Neuronal stem cell (in vitro differentiated cells): ENCODE measurements at places on chromosomes 3 and 15.

DNA sequence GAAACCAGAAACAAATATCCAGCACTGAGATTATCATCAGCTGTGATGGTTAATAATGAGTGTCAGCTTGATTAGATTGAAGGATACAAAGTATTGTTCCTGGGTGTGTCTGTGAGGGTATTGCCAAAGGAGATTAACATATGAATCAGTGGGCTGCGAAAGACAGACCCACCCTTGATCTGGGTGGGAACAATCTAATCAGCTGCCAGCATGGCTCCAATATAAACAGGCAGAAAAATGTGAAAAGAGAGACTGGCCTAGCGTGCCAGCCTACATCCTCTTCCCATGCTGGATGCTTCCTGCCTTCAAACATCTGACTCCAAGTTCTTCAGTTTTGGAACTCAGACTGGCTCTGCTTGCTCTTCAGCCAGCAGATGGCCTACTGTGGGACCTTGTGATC lies 869.5 kb downstream of the SI start:
- H3K4me1 ChIP-seq = peaks cover 3% of the 10 kb centered on the region
- no peaks in the 10 kb centered on the region for H3K36me3 ChIP-seq
- H3K27me3 ChIP-seq = no peaks in the 10 kb centered on the region
- H3K27ac ChIP-seq = no peak overlapping the region
- DNase-seq = no peak

DNA sequence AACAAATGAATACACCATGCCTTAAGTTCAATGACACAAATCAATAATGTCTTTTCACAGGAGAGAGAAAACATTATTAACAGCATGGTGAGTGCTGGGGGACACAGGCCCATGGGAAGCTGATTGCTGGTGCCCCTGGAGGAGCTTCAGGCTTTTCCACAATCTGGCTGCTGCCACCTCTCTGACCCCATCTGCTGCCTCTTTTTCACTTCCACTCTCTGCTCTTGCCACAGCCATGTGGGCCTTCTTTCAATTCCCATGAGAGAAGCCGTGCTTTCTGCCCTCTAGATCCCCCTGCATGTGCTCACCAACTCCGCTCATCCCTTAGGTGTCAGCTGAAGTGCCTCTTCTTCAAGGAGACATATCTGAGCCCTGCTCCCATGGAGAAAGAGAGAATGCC lies 21.0 kb upstream of the CTXND1 start:
- no peak for DNase-seq
- H3K4me1 ChIP-seq = no peaks in the 10 kb centered on the region
- H3K36me3 ChIP-seq = no peaks in the 10 kb centered on the region
- H3K27ac ChIP-seq = no peak overlapping the region

- no peaks in the 10 kb centered on the region for H3K27me3 ChIP-seq
- DNase-seq = no peak
- H3K4me3 ChIP-seq = no peak overlapping the region
- no peaks in the 10 kb centered on the region for H3K36me3 ChIP-seq
- peaks cover 4% of the 10 kb centered on the region for H3K4me1 ChIP-seq
- no peak overlapping the region for H3K27ac ChIP-seq
These were observed 24.2 kb downstream of the NMNAT3 start for GRCh38 chr3:139653582-139653981.

DNA sequence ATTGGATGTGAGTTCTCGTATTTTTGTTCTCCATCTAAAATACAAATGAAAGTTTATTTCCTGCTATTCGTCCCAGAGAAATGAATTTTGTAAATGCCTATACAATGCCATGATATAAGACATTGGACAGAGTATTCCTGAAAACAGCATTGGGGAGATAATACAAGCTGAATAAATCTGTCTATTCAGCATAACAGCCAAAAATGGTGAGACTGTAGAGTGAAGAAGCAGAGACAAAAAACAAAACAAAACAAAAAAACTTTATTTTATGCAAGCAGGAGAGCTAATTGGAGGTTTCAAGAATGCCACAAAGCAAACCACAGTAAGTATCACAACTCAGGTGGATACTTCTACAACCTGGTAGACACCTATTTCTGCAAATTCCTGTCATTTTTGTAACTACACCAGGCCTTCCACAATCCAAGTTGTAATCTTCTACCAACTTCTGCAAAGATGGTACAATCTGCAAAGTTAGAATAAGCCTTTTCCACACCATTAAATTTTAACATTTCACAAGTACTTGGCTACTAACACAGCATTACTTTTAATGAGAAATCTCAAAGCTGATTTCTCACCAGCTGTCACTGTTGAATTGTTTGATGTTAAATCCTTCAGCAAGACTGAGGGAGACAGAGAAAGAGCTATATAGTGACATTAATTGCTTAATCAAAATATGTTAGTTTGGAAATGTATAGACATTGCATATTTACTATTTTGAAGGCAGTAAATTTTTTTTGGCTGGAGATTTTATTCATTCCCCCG lies 163.1 kb downstream of the CLSTN2 start:
- no peak overlapping the region for H3K4me3 ChIP-seq
- H3K27me3 ChIP-seq = no peaks in the 10 kb centered on the region
- H3K36me3 ChIP-seq = no peaks in the 10 kb centered on the region
- H3K4me1 ChIP-seq = no peaks in the 10 kb centered on the region
- H3K27ac ChIP-seq = no peak overlapping the region

DNA sequence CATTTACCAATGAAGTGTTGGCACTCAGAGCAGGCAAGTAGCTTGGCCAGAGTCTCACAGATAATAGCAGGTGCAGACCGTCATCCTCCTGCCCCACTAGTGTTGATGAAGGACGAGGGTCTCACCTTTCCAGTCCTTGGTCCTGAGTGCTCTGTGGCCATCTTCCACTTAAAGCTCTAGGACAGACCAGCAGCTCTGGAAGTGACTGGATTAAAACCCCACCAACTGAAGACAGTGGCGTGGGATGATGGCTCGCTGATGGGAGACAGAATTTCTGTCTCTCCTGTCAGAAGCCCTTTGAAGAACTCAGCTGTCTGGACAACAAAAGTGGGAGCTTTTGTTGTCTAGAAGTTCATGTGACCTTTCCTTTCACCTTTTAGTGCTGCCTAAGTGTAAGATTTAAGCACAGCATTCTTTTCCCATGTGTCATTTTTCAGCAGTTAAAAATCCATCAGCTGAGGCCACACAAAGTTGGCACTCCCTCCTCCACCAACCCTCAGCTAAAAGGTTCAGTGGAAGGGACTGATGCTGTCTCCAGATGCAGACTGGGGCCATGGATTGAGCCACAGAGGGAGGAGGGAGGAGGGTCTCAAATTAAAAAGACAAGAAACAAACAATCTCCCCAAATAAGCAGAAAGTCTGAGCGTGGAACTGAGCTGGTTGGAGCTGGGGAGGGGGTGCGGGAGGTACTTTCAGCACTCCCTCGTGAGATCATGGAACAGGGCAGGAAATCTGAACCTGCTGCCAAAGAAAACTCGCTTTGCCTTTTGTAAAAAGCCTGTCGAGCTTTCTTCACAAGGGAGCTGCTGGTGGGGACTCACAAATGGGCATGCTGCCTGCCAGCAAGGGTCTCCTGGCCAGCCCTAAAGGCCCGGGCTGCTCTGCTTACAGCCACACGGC lies 148.5 kb upstream of the CTDSPL start:
- no peaks in the 10 kb centered on the region for H3K27me3 ChIP-seq
- DNase-seq = peak; percentile 21
- peak overlapping the region; percentile 8 for H3K27ac ChIP-seq
